ENCODE measurements at places on chromosomes 11 and 22.
A peak's percentile ranks its signal among the peaks of the same experiment; 100 is the strongest.

DNA sequence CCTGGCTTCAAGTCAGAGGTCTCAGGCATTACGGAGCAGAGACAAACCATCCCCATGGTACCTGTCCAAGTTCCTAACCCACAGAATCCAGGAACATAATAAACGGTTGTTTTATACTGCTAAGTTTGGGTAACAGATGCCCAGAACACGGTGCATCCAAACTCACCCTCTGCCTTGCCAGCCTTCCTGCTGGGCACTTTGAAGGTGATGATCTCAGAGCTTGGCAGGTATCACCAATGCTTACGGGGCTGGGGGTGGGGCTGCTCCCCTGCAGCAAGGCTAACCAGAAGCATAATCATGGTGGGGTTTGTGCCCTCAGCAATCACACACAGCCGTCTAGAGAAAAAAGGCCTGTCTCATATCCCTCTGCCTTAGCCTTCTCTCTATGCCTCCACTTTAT is 27.1 kb downstream of the DKK3 start:
- no peak for DNase-seq

DNA sequence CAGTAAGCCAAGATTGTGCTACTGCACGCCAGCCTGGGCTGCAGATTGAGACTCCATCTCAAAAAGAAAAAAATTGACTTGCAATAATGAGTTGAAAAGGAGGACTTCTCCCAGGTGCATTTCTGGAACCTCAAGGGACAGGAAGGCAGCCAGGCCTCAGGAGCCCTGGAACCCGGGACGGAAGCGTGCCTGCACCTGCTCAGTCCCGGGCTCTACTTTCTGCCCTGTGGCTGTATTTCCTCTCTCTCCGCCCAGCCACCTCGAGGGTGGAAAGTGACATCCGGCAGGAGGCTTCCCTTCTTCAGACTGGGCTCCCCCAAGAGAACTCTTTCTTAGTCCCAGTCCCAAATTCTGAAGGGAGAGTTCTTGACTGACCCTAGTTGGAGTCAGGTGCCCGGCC is 20.2 kb upstream of the GAL start:
- no peak for DNase-seq

DNA sequence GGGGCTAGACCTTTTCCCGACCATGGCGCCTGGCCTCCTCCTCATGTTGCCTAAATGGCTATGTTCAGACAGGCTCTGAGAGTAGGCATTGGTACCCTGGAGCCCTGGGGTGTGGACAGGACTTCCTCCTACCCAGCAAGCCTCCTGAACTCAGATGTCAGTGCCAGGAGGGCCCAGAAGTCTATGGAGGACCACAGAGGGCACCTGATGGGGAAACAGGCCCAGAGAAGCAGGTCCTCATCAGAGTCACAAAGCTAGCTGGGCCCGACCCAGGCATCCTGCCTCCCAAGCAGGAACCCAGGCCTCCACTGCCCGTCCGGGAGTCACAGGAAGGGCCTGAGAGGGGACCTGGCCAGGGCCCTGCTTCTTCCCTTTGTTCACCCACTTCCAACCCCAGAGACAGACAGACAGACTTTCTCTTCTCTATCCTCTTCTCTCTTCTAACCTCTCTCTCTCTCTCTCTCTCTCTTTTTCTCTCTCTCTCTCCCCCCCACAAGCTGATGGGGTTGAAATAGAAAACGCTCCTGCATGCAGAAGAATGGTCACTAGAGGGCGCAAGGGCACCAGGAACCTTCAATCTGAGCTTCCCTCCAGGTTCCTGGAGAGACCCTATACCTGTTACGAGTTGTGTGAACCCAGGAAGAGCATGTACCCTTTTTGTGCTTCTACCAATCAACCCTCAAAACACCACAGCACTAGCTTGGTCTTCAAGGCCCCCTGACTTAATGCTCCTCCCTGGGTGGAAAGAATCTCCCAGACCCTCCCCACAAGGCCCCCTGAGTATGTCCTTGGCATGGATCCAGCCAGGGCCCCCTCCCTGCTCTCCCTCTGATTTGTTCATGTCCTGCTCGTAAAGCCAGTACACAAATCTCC is 27.1 kb downstream of the ARAP1 start:
- peak; percentile 92 for DNase-seq

DNA sequence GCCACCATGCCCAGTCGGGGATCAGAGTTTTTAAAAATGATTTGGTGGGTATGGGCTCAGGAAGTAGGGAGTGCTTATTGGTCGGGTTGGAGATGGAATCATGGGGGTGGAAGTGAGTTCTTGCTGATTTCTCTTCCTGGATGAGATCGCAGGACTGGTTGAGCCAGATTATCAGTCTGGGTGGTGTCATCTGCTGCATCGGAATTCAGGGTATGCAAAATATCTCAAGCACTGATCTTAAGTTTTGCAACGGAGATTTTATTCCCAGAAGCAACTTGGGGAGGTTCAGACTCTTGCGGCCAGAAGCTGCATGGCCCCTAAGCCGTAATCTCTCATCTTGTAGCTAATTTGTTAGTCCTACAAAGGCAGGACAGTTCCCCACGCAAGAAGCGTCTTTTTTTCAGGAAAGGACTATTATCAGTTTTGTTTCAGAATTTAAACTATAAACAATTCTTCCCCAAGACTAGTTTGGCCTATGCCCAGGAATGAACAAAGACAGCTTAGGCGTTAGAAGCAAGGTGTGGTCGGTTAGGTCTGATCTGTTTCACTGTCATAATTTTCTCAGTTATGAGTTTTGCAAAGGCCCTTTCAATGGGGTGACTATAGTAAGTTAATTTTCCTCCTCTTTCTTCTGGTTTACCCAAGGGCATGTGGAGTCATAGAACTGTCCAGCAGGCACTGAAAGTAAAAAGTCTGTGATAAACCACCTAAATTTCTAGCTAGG is 1.4 kb upstream of the PIWIL3 start:
- DNase-seq, result no peak

- DNase-seq, result no peak
Measured at GRCh38 chr11:17611049-17611448, 64.0 kb downstream of the OTOG start.

Data from NAMALWA (cell line).